ENCODE measurements at places on chromosomes 4 and X.

DNA sequence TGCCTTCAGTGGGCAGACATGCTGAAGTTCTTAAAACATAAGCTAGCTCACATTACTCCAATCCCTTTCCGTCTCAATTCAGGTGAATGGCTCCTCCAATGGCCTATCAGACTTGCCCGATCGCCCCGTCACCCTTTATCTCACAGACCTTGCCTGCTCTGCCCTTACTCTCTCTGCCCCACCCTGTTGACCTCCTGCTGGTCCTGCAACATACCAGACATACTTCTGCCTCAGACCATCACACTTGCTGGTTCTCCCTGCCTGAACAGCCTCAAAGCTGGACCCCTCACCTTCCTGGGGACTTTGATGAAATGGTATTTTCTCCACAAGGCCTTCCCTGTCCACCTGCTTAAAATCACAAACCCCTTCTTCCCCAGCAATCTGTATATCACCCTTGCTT, 340.1 kb upstream of the NR3C2 start:
- no peak for DNase-seq

- no peak for DNase-seq
These were observed 999.3 kb upstream of the GRIA3 start for GRCh38 chrX:122184791-122185190.

DNA sequence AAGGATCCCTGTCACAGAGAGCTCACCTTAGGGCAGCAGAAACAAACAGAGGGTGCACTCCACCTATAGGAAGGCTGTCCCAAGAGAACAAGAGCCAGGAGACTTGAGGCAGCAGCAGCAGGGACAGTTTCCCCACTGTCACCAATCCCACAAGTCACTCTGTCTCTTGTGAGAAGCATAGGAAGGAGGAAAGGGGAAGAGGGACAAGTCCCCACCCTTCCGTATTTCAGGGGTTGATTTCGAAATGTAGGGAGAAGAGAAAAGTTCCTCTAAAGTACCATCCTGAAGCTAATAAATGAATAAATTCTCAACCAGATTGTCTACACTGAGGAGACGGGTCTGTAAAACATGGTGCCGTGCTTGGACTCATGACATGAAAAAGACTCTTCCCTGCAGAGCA, 9.5 kb upstream of the TLR8 start:
- no peak for DNase-seq

- DNase-seq, result no peak
These were observed 76.4 kb downstream of the MAGED4 start for GRCh38 chrX:52261125-52261462.

GRCh38 chr4:173934201-173934600, 349.3 kb downstream of the FBXO8 start:
- no peak for DNase-seq

- no peak for DNase-seq
These were observed 38.1 kb upstream of the PDE5A start for GRCh38 chr4:119666653-119667091.

DNA sequence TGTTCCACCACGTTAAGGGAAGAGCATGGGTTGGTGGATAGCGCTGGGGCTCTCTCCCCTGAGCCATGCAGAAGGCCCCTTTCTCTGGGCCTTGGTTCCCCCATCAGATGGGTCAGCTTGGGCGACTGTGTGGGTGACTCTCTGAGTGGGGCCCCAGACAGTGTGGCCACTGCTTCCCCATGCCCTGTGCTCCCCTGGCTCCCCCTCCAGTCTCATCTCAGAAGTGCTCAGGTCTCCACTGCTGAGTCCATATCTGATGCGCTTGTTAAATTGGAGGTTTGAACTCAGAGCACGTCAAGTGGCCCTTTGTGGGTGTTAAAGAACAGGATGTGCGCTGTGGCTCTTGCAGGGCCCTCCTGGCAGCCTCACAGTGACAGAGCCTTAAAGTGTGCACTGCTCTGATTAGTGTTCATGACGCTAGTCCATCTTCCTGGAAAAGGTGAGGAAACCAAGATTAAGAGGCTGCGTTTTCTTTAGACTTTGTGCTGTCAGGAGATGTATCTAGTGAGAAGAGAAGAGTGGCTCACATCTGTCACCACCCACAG, 59.8 kb downstream of the NELFA start:
- DNase-seq, result no peak

DNA sequence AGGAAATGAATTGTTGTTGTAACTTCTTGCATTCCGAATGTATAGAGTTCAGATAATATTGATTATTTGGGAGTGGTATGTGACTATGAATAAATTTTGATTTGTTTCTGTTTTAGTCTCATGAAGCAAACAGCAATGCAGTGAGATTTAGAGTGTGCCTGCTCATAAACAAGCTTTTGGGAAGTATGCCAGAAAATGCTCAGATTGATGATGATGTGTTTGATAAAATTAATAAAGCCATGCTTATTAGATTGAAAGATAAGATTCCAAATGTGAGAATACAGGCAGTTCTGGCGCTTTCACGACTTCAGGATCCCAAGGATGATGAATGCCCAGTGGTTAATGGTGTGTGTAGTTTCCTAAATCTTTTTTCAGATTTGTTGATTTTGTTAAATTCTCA, 2.0 kb downstream of the NCAPG start:
- no peak for DNase-seq

DNA sequence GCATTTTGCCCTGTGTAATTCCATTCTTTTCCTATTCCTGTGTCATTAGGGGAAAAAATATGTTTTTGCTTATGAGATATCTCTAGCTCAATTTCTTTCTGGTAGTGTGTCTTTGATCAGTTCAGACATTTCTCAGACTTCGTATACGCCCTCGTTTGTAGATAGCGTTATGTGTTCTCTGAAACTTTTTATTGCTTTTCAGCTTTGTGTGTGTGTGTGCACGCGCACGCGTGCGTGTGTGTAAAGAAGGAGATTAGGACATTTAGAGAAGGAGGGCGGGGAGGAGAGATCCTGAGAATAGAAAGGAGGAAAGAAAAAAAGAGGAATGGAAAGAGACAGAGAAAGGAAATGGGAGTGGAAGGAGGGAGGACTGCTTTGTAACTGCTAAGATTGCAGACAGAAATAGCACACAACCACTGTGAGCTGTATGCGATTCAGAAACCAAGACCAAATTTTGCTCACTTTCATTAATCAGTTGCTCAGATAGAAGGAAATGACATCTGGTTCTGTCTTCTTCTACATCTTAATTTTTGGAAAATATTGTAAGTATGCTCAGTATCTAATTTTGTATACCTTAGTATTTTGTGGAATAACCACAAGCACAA, at the start of gene RXFP1:
TSS of gene RXFP1 (plus strand) at position 399 of the 605 bp plus-strand sequence. CDS start at position 494, 95 bp downstream.
- DNase-seq, result no peak

DNA sequence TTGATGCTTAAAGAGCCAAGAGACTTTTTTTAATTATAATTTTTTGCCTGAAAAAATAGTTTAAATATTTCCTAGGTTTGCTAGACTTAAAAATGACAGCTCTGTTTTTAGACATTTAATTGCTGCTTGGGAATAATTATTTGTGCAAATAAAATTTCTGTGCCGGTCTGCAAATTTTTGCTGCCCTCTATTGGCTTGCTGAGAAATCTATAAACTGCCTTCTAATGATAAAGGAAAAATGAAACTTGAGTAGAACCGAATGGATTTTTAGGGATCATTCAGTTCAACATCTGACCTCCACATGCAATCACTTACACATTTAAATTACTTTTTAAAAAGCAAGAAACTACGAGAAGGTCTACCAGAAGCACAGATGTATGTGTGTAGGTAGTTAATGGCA, 434.0 kb downstream of the FAM133A start:
- DNase-seq, result no peak

DNA sequence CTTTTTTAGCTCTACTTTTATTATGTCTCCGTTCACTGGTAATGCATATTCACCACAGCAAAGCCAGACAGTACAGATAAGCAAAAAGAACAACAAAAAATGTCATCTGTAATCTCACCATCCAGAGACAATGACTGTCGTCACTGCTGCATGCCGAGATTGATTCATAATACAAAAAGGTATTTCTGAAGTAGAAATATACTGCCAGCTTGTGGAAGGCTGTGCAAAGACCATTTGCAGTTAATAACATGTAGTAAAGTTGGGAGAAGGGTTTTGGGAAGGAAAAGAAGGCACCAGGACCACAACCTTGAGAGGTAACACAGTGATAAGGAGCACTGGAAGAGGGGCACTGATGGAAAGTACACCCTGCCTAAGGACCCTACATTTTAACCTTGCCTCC, 223.0 kb upstream of the ZIC3 start:
- no peak for DNase-seq

- no peak for DNase-seq
These were observed 1.2 kb upstream of the KLHL34 start for GRCh38 chrX:21659320-21659719.

DNA sequence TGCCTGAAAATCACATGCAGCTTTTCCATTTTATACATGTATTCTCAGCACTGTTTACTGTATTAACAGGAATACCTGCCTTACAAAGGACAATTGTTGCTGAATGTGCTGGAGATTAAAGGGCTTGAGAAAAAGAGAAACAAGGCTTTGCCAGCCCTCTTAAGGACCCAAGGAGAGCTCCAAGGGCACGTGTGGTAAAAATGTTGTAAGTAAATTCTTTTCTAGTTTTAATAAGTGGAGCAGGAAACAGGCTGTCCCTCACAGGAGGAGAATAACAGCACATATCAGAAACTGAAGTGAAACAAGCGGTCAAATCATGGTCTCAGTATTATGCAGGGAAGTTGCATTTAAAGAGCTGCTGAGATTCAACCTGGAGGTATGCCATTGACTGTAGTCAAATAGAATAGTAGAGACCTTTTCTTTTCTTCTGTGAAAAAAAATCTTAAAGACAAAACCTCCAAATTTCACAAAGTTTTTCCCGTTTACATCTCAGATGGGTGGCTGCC, 18.5 kb downstream of the IGFBP7 start:
- DNase-seq, result no peak

DNA sequence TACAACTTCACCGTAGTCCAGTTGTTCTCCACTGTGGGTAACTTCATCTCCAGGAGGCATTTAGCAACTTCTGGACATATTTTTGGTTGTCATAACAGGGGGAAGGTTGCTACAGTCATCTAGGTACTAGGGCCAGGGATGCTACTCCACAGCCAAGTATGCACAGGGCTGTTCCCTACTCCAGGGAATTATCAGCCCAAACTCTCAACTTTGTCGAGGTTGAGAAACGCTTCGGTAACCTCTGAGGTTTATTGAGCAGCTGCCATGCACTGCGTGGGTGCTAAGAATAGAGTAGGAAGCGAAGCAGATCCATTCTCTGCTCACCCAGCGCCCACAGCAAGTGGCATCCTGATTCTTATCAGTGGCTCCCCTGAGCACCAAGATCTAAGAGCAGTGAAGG, 8.2 kb downstream of the FGFBP1 start:
- DNase-seq, result no peak

DNA sequence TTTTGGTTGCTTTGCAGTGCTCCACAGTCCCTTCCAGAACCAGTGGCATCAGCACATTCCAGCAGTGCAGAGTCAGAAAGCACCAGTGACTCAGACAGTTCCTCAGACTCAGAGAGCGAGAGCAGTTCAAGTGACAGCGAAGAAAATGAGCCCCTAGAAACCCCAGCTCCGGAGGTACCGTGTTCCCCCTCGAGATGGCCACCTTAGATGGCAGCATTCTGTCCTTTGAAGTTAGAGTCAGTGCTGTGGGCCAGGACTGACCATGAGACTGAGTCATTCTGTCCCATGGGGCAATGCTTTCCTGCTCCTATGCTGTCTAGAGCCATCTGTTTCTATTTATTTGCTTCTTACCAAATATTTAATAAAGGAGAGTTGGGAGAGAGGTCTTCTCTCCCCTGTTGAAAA, 112.3 kb downstream of the KLHL8 start:
- peak; percentile 56 for DNase-seq

GRCh38 chrX:84322083-84322827, 134.3 kb upstream of the RPS6KA6 start:
- no peak for DNase-seq

DNA sequence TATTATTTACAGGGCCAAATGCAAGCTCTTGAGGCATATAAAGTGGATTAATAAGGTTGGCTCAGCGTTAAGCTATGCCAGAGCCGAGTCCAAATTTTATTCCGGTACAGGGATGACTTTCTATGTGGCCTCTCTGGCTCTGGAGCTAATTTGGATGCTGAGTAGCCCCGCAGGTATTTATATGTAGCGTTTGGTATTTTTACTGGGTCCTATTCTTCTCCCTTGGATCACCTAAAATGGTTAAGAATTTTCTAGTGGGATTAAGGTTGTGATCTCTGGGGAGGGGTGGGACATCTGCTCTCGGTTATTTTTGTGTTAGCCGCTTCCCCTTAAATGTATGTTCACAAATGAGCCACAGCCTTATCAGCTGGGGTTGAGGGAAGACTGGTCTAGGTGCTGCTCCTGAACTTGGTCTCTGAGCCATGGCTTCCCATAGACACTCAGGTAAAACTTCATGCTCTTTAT, 49.4 kb downstream of the FHL1 start:
- DNase-seq, result no peak

GRCh38 chr4:112889619-112890527, 159.6 kb upstream of the ANK2 start:
- no peak for DNase-seq

GRCh38 chr4:90328558-90328957, 201.4 kb downstream of the CCSER1 start:
- DNase-seq, result no peak

- no peak for DNase-seq
These were observed 177.5 kb downstream of the EDA start for GRCh38 chrX:69793260-69793935.

GRCh38 chr4:144739511-144740033, 93.6 kb downstream of the HHIP start:
- no peak for DNase-seq

DNA sequence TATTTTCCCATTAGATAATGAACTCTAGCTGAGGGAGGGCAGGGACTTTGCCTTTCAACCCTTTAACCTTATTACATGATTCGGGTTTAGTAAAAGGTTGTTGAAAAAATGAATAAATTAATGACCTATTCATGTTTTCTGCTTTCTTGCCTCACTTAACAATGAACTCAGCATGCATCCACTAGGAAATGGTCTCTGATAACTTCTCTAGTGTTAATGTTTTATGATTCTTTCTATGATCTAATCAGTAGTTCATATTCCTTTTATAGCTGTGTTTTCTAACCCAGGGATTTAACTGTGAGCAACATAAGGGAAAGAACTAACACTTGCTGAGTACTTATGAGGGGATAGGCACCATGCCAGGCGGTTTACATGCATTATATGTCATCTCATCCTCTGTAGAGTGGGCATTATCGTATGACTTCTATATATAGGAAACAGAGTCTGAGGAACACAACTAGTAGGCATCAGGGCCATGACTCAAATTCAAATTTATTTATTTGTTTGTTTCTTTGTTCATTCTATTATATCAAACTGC, 236.7 kb upstream of the MAB21L2 start:
- DNase-seq, result no peak

DNA sequence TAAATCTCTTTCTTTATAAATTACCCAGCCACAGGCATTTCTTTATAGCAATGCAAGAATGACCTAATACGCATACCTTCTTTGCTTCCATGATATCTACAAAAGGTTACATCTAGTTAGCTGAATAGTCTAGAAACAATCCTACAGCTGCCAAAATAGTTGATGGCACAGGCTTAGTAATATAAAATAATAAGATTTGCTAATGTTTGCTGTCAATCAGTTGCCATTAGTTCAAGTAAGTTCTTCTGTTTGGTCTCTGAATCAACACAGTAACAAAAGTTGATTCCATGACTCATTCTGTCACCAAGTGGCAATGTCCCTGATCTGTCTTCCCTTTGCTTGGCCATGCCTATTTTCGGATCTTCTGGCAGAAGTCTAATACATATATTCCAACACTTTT, 470.2 kb downstream of the SPRY1 start:
- no peak for DNase-seq

GRCh38 chr4:6332042-6332668, 62.5 kb downstream of the WFS1 start:
- peak; percentile 40 for DNase-seq

GRCh38 chr4:185309770-185310169, 86.0 kb downstream of the LRP2BP start:
- DNase-seq, result peak; percentile 30
